NCI-H526 (cell line): ENCODE measurements at places on chromosomes 7 and 10.

- DNase-seq: no peak
Measured at GRCh38 chr7:80942261-80943041, 23.6 kb upstream of the SEMA3C start.

GRCh38 chr10:75492173-75492925, 60.9 kb downstream of the LRMDA start:
- DNase-seq: no peak

- DNase-seq: no peak
Measured at GRCh38 chr10:44923611-44924010, 12.5 kb downstream of the TMEM72 start.

DNA sequence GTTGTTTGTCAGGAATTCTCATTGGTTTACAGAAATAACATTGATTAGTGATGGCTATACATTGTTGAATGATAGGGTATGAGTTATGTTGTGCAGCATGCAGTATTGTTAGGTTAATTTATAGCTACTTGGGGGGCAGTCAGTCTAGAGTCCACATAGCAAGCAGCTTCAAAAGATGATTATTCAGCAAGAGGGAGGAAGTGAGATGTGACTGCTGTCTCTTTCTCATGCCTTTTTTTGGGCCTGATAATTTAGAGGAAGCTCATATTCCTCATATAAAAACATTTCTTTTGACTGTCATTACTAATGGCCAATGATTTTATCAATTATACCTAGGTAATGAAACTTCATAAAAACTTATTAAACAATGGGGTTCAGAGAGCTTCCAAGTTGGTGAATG, 3.4 kb upstream of the TBRG4 start:
- no peak for DNase-seq

- no peak for DNase-seq
Measured at GRCh38 chr10:47178537-47179290, 121.3 kb upstream of the GDF10 start.

GRCh38 chr10:6875269-6875865, 295.3 kb upstream of the PRKCQ start:
- no peak for DNase-seq

DNA sequence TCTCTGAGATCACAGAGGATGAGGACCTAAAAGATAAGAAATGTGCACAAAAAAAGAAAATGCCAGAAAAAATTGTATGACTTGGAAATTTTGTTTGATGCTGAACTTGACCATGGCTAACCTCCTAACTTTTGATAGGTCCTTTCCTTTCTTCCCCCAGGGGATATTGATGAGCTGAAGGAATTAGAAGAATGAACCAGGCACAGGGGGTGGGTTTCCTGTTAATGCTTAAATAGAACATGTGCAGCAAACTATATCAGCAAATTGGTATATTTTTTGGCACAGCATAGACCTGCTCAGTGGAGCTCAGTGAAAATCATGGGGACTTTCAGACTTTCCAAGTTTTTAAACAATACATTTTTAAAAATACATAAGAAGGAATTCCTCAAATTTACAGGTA, 300.7 kb downstream of the HDAC9 start:
- no peak for DNase-seq

- DNase-seq: no peak
Measured at GRCh38 chr10:104472505-104472904, 118.9 kb downstream of the CFAP58 start.

DNA sequence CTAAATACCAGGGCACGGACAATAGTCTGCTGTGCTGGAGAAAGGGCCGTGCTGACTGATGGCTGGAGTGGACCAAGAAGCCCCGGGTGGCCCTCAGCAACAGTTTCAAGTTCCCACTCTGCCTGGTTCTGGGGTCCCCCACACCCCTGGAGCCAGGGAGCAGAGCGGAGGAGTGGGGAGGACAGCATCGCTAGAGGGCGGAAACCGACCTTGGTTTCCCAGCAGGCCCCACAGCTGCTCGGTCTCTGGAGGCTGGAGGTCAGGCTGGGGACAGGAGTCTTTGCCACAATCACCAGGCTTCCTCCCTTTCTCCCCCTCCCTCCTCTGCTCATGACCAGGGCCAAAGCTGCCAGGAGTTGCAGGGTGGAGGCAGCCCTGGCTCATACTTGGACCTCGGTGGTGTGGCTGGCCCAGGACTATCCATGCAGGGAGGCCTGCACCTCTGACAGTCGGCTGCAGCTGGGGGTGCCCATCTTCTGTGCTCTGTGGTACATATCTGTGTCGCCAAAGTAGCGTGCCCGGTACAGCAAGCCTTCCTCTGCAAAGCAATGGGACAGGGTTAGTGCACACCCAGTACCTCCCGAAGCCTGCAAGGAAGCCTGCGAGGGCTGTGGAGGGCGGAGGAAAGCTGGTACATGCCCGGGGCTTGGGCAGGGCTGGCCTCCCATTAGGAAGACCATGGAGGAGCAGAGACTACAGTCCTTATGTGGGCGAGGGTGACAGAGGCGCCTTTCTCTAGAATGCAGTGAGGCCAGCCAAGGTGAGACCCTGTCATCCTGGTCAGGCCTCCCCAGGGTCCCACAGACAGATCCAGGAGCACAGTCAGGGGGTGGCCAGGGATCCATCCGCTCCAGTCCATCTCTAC, 19.1 kb downstream of the DNAJB12 start:
- DNase-seq: no peak

- no peak for DNase-seq
Measured at GRCh38 chr7:923108-924041, 31.1 kb downstream of the ADAP1 start.

GRCh38 chr7:84452618-84453017, 258.0 kb upstream of the SEMA3A start:
- no peak for DNase-seq

DNA sequence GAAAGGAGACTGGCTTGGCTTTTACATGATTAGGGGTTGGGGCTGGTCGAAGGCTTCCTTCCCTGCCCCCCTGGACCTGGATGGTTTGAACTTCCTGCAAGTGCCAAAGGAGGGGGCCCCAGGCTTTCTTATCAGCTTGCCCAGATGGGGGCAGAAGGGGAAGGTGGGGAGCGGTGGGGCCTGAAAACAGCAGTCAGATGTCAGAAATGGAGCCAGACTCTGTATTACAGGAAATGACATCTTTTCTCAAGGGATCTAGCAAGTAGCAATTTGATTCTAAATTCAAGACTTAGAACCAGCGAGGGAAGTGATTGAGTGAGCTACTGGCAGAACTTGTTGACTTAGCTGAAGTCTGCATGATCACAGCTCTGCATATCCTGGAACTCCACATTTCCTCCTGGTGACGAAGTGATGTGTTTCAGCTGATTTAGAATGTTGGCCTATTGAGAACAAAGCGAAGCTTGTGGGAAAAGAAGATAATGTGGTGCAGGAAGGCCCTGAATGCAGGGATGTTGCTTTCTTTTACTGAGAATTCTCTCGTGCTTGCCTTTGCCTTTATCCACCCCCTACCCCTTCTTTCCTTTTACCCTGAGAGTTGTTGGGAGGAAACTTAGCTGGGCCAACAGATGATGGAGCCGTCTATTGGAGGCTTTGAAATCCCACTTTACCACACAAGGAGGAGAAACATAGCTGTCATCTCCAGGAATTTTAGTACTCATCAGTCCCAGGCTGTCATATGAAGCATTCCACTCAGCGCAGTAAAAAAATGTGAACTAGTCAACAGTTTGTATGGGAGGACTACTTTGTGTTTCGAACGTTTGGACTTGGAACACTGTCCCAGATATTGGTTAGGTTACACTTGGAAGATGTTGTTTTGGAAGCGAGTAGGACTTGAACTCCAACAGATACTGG, 43.2 kb downstream of the CCNY start:
- no peak for DNase-seq

- DNase-seq: peak; percentile 63
Measured at GRCh38 chr10:71964743-71965515, 734 bp downstream of the CHST3 start.

- DNase-seq: no peak
Measured at GRCh38 chr10:84156768-84157167, 16.8 kb upstream of the GPR15LG start.

GRCh38 chr10:76736815-76737618, 900.6 kb downstream of the KCNMA1 start:
- DNase-seq: no peak
